ENCODE measurements at places on chromosomes 2 and 18. TPM values are rescaled to one million over a fixed set of nuclear protein-coding genes. Genes with fewer than 3 reads are reported as not detected.

The CD8B2 gene
- not detected for total RNA-seq

The ANKRD53 gene
- total RNA-seq, result 1.9 TPM

The RSAD2 gene
- 5.9 TPM for total RNA-seq

The C2orf80 gene
- total RNA-seq, result 21.0 TPM

The NDUFS1 gene
- 97.7 TPM for total RNA-seq

The SERPINB11 gene
- total RNA-seq, result not detected

The SLC35G4 gene
- not detected for total RNA-seq

The EVA1A gene
- not detected for total RNA-seq

The SIX3 gene
- total RNA-seq, result 0.31 TPM

The LONRF2 gene
- 87.6 TPM for total RNA-seq

The SNED1 gene
- total RNA-seq, result 5.6 TPM

The C1GALT1C1L gene
- not detected for total RNA-seq

All from parietal lobe (tissue), 2 donors.